ENCODE measurements at places on chromosomes 2 and 18. TPM values are rescaled to one million over a fixed set of nuclear protein-coding genes. Genes with fewer than 3 reads are reported as not detected.
A peak's percentile ranks its signal among the peaks of the same experiment; 100 is the strongest.

DNA sequence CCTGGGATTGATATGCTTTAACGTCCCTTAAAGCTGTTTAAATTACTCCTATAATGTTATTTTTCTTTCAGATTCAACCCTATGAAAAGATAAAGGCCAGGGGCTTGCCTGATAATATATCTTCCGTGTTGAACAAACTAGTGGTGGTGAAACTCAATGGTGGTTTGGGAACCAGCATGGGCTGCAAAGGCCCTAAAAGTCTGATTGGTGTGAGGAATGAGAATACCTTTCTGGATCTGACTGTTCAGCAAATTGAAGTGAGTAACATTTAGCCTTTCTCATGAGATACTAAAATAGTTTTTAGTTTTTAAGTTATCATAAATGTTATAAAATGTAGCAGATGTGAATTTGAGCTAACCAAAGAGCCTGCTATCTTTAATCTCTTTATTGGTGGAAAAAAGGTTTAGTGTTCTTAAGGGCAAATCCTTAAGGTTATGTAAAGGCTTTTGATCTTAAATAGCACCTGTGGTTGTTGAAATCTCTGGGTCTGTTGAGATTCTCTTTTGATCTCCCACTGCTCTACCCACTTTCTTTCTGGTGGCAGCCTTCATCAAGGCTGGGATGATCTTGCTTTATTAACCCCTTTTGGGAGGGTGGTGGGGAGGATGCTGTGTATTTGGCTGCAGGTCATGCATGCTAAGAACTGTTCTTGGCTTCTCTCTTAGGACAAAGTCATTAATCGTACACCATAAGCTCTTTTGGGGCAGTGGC, 40.9 kb downstream of the UGP2 start:
- H3K4me1 ChIP-seq, result peaks cover 8% of the 10 kb centered on the region
- peaks cover 22% of the 10 kb centered on the region for H3K36me3 ChIP-seq
- no peak for DNase-seq
- H3K27ac ChIP-seq, result no peak overlapping the region

REG3G gene
- total RNA-seq, result not detected

DNA sequence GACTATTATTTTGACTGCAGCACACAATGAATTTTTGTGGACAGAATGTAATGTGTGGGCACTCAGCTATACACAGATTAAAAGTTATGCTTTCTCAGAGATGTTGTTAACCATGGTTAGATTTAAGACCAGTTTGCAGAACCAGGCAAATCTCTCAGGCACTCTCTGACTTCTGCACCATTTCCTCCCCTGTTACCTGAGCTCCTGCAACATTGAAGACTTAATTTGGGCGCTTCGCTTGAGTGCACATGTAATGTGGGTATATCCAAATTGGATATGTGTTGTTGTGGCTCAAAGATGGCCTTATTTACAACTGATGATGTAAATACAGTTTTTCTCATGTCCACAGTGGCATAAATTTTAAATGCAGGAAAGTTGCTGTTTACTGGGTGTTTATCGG, 469.4 kb downstream of the PTPRM start:
- H3K27ac ChIP-seq, result no peak overlapping the region
- peaks cover under 1% of the 10 kb centered on the region for H3K4me1 ChIP-seq
- no peaks in the 10 kb centered on the region for H3K27me3 ChIP-seq

GRCh38 chr18:14979875-14980274, 231.9 kb downstream of the ANKRD30B start:
- no peak overlapping the region for H3K4me3 ChIP-seq
- H3K27me3 ChIP-seq, result no peaks in the 10 kb centered on the region
- H3K4me1 ChIP-seq, result no peaks in the 10 kb centered on the region
- H3K36me3 ChIP-seq, result no peaks in the 10 kb centered on the region
- no peak overlapping the region for H3K27ac ChIP-seq
- no peak for DNase-seq

- H3K27me3 ChIP-seq, result peaks cover 55% of the 10 kb centered on the region
- H3K36me3 ChIP-seq, result no peaks in the 10 kb centered on the region
- no peak overlapping the region for H3K4me3 ChIP-seq
- H3K4me1 ChIP-seq, result peaks cover 3% of the 10 kb centered on the region
- DNase-seq, result no peak
- H3K27ac ChIP-seq, result no peak overlapping the region
Observed at GRCh38 chr18:37361335-37362157, 204.1 kb downstream of the CELF4 start.

DNA sequence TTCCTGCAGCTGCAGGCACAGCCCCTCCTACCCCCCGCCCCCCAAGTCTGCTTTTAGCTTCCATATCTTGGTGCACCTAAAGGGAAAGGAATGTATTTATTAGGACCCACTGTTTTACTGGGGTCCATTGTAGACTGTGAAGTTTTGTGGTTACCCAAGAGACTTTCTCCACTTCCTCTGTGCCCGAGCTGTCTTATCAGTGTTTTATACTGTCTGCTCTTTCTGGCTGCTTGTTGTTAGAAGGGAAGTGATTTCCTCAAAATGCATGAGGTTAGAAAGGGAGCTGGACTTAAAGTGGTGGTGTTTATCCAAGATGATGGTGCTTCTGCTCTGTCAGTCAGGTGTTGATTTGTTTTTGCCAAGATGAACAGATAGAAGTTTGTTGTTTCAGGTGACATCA, 85.0 kb downstream of the PTH2R start:
- H3K4me3 ChIP-seq, result no peak overlapping the region
- DNase-seq, result no peak
- no peak overlapping the region for H3K27ac ChIP-seq
- H3K4me1 ChIP-seq, result peaks cover 24% of the 10 kb centered on the region
- H3K36me3 ChIP-seq, result no peaks in the 10 kb centered on the region

DNA sequence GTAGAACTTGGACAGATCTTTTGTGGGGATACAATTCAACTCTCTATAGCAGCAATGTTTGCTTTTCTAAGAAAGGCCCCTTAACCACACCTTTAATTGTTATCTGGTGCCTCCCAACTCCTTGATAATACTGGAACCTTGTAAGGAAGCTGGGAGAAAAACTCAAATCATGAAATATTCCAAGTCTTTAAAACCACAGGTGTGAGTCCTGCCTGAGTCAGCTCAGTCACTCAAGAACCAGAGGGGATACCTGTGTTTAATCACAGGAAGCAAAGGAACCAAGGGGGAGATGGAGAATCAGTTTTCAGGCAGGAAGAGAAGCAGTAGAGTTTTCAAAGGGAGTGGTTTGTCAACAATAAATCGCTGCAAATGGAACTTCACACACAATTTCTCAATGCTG, 159.9 kb downstream of the LAMA3 start:
- no peak overlapping the region for H3K4me3 ChIP-seq
- H3K4me1 ChIP-seq, result peaks cover 20% of the 10 kb centered on the region
- DNase-seq, result no peak
- H3K27ac ChIP-seq, result peak overlapping the region; percentile 67
- H3K36me3 ChIP-seq, result no peaks in the 10 kb centered on the region

Data from progenitor cell of endocrine pancreas (in vitro differentiated cells).